Mucosa of descending colon (tissue), 3 donors: ENCODE measurements at places on chromosomes 3 and 15.
A peak's percentile ranks its signal among the peaks of the same experiment; 100 is the strongest.

DNA sequence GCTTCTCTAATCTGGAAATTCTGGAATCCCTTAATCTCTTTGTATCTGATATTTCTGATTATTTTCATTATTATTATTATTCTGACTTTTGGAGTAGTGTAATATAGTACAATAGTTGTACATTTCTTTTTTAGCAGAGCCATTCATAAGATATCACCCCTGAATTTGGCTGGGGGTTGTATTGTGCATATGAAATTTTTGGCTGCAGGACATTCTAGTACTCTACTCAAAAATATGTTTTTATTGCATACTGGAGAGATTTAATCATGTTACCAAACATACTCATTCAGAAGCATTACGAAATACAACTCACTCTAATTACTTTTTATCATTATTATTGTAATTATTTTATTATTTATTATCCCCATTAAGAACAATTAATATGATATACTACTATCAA lies 589.7 kb upstream of the KCNMB2 start:
- no peak for DNase-seq

DNA sequence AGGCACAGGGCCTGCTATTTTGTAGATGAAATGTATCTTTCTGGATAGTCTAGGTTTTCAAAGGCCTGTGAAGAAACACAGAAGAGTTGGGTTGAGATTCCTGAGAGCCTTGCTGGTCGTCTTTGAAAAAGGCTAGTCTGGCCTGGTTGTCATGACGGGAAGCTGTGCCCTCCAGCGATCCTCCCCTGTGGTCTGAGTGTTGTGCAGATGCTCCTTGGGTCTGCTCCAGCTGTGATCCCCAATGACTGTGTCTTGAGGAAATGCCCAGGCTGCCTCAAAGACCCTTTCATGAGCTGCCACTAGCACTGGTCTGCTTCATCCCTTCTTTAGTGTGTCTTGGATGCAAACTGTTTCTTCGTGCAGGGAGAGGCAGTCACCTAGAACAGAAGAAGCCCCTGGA lies 111.0 kb upstream of the SYNPR start:
- no peak for DNase-seq

DNA sequence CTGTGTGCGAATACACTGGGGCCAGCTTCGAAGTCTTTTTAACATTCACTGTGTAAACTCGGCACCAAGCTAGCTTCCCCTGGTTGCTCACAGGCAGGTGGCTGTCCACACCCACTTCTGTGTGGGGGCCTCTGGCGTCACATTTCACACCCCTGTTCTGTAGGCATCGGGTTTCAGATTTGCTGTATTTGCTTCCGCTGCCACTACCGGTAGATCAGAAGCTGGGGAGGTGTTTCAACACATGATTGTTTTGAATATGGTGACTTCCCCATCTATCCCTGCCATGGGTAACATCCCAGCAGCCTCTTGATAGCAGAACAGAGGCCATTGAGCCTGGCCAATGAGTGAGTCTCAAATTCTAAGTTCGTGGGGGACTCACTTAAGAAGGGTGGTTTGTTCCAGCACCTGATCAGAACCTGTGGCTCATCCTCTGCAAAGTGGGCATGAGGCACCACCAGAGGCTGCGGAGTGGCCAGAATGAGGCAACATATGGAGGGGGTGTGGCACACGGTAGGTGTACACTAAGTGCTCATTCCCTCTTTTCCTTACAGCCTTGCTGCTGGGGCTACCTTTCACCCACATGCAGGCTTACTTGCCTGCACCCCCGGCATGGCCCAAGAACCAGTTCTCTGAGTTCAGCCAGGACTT lies 61.5 kb downstream of the IQSEC1 start:
- peak; percentile 71 for DNase-seq

DNA sequence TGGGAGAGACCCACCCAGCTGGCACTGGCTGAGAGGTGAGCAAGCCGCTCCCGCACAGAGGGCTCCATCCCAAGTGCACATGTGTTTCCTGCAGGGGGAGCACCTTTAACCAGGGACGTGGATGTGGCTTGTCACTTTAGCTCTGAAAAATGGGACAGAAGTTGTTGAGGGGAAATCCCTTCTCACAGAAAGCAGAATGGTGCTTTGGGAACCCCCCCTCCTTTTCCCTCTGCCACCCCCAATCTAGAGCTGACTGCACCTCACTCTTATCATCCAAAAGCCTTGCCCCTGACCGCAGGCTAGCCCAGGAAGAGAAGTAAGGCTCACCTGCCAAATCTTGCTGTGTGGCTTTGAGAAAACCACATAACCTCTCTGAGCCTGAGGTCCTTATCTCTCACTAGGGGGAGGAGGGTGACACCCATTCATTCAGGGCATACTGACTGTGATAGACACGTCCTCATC lies 77.9 kb downstream of the RPN1 start:
- DNase-seq = no peak

DNA sequence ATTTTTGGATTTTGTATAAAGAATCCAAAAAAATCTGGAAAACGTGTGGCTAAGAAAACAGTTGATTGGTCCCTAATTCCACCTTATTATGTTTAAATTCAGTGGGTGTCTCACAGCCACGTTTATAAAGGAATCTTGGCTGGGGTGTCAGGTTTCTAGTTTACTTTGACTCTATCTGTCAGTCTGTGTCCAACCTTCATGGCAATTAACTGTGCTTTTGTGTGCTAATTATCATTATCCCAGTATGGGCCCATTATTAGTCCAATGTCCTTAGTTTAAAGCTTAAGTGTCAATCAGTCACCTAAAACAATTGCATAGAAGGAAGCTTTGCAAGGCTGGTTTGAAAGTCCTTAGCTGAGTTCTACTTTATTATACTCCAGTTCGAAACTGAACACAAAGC lies 3.7 kb upstream of the CNTN4 start:
- no peak for DNase-seq

DNA sequence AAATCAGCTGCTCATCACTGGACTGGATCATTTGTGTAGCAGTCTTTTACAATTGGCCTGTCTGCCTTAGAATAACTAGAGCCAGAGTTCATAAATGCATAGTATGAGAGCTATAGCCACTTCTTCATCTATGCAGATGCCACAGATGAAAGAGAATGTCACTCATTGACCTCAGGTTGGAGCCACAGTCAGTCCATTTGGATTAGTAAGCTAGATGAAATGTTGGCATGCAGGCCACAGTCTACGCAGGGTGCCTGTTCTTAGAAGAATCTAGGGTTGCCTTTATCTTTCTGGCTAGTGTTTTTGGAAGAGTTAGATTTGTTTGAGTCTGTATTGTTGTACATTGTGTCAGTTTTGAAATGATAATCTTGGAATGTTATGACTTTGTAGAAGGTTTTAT lies 25.4 kb upstream of the EDEM1 start:
- DNase-seq = no peak

DNA sequence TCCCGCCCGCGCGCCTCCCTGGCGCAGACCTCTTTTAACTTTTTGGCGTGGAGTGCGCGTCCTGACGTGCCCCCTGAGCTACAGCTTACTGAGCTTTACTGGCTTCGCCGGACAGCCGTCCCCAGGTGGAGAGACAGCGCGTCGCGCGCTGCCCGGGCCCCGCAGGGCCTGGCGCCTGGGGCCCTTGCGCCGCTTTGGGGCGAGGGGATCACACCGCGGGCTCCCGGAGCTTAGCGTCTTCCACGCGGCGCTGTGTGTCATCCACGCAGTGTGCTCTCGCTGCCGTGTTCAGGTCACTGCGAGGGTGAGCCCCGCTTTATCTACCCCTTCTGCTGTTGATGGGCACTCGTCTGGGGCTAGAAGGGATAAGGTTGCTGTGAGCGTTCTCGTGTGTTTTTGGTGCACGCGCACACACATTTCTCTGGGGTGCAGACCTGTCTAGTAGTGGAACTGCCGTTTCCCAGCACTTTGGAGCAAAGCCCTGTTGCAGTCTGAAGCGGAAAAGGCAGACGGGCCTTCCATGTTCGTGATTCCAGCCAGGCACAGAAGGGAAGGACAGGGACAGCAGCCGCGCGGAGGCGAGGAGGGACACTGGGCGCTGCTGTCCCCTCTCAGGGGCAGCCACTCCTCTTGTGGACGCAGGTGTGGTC lies 33.1 kb upstream of the ALDH1L1 start:
- DNase-seq = no peak

- DNase-seq = no peak
These were observed 17.7 kb downstream of the EEFSEC start for GRCh38 chr3:128170866-128171516.

- DNase-seq = no peak
These were observed 293.9 kb upstream of the PROK2 start for GRCh38 chr3:72078676-72079368.

- DNase-seq = peak; percentile 75
These were observed at the start of gene GALNT15 for GRCh38 chr3:16174389-16174788. Gene GALNT15, plus strand, starts transcription at chr3:16174680. Its CDS starts 472 bp downstream, at chr3:16175152.

DNA sequence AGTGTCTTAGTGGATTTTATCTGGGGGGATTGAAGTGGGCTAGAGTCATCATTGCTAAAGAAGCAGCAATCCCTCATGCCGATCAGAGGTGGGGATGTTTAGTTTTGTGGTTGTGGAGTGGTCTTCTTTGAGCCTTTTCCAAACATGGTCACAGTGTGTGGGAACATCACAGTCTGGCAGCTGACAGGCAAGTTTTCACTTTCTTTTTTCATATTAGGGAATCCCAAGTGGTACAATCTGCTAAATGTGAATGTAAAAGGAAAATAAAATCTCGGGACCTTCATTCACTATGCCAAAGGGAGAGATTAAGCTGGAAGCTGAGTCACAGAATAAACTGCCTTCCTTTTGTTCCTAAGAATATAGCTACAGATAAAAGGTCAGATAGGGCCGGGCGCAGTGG lies 10.4 kb upstream of the CX3CR1 start:
- no peak for DNase-seq

DNA sequence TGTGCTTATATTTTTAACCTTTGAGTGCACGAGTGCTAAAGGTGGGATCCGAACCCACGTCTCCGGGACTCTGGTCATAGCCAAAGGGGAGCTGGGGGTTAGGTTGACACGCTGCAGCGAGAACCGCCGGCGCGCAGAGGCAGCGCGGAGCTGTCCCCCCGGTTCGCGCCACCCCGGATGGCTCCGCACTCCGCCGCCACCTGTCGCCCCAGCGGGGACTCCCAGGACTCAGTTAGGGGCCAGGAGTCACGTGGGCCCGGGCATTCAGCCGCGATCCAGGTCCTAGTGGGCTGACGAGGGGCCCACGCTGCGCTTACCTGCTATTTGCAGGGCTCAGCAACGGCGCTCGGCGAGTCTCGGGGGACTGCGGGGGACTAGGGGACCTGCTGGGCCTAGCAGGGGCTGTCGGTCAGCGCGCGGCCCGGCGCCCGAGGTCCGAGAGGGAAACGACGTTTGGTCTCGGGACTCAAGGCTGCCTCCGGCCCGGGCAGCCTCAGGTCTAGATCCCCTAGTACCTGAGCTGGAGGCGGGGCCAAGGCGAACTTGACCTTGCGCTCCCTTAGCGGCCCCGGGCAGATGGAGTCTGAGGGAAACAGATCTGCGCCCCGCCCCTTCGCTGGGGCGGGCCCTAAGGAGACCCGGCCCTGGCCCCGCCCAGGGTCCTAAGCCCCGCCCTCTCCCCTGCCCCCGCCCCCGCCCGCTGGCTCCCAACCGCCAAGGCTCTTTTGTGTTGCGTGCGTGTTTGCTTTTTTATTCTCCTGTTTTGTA lies at the start of gene NMNAT3:
Gene NMNAT3 (minus strand): TSS at position 585 of the 768 bp plus-strand sequence. CDS start 50,248 bp downstream, outside the sequence.
- peak; percentile 93 for DNase-seq

DNA sequence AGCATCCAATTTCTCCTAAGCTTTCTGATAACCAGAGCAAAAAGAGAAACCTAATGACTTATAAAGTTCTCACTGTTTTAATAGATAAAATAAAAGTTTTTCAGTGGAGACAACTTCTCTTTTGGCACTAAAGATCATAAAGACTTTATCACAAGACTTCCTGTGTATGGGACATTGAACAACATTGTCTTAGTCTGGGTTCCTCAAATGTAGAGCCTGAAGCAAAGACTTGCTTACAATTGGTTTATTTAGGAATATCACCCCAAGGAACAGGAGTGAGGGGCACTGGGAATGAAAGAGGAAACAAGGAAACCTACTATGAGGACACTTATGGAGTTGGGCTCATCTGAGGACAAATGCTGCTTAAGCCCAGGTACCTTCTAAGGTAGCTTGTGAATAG lies 127.4 kb downstream of the B3GALNT1 start:
- DNase-seq = no peak

- DNase-seq = no peak
These were observed 93.8 kb upstream of the ICE2 start for GRCh38 chr15:60572541-60573421.

GRCh38 chr3:127630811-127631714 lies 2.1 kb downstream of the PODXL2 start:
- DNase-seq = no peak

DNA sequence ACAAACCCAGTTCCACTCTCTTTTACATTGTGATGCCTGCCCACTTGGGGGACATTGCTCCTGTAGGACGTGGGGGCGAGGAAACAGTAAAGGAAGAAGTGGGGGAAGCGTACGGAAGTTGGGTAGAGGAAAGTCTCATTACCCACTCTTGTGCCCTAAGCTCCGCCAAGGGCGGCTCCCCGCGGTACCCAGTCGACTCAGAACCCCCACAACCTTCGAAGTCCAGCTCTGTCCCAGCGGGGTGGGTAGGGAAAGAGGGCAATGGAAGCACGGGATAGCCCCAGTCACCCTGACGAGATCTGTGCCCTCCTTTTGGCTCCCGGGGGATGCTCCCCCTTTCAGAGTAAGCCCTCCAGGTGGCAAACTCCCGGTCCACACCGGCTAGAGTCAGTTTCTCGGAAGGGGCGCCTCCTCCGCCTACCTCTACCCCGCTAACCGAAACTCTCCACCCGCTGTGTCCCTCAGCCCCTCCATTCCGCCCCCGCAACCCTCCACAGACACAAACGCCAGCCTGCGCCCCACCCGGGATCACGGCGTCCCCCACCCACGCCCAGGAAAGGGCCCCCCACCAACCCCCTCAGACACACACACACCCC lies 527 bp downstream of the CSNK1G1 start:
- no peak for DNase-seq
